Caudate nucleus (tissue), 63 donors: ENCODE measurements at places on chromosomes 6 and 20.

DNA sequence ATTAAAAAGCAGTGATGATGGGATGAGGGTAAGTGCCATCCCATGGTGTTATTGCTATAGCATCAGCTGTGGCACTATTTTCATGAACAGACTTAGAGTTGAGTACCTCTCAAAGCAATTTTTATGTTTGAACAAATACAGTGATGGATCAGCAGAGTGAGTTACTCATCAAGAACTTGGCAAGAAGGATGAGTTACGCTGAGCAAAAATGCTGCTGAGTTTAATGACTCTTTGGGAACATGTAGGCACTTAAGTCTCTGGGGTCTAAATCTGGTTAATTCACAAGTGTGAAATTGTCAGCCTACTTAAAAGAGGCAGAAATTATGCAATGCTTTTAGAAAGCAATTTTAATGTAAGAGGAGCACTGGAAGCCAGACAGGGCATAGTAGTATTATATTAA, 78.5 kb upstream of the AHI1 start:
- DNase-seq: no peak

GRCh38 chr6:167330750-167331149, 5.9 kb downstream of the TTLL2 start:
- DNase-seq: no peak

DNA sequence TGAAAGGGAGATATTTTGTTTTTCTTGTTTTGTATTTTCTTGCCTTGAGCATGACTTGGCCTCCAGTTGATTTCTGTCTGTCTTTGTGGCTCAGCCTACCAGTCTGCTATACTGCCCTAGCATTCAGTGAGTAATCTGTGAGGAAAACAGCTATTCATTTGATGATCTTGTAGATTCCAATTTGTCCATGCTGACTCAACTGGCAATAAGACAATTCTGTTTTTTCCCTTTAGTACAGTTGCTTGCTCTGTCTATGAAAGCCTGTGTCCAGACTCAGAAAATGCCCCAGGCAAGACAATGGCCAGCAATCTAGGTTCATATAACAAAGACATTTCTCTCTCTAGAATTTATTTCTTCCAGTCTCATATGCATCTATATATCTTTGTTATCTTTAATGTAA, 10.9 kb upstream of the SOX4 start:
- DNase-seq: no peak

GRCh38 chr6:86686496-86686895, 250.8 kb upstream of the HTR1E start:
- no peak for DNase-seq

GRCh38 chr20:19981031-19981451, 36.1 kb upstream of the NAA20 start:
- no peak for DNase-seq

- DNase-seq: no peak
These were observed 82.3 kb downstream of the GPX5 start for GRCh38 chr6:28607990-28608389.

DNA sequence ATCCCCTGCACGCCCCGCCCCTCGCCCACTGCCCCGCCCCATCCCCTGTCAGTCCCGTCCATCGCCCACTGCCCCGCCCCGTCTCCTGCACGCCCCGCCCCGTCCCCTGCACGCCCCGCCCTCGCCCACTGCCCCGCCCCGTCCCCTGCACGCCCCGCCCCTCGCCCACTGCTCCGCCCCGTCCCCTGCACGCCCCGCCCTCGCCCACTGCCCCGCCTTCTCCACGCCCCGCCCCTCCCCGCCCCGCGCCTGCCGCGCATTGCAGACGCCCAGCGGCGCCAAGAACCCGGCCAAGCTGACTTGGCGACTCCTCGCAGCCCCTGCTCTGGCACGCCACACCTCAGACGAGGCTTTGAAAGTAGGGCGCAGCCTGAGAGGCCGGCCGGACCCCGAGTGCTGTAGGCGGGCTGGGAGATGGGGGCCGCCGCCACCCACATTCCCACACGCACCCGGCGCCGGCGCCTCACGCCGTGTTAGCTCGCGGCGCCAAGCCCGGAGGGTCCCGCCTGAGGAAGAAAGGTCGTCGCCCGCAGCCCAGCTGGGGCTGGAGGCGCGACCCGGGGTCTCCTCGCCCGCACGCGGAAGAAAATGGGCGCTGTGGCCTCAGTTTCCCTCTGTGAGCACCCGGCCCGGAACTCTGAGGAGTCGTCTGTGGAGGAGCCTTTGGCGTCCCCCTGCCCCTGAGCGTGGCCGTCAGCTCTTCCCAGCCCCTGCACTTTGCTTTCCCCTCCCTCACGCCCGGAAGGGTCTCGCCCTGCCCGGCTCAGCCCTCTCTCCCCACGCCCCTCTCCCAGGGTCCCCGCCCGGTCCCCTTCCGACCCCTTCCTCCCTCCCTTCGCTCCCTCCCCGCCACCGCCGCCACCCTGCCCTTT, at the start of gene RAD21L1:
TSS of gene RAD21L1 (plus strand) at position 262 of the 872 bp plus-strand sequence. CDS start 2,410 bp downstream, outside the sequence.
- DNase-seq: peak; percentile 78

GRCh38 chr6:148625609-148626008, 121.2 kb upstream of the UST start:
- no peak for DNase-seq

DNA sequence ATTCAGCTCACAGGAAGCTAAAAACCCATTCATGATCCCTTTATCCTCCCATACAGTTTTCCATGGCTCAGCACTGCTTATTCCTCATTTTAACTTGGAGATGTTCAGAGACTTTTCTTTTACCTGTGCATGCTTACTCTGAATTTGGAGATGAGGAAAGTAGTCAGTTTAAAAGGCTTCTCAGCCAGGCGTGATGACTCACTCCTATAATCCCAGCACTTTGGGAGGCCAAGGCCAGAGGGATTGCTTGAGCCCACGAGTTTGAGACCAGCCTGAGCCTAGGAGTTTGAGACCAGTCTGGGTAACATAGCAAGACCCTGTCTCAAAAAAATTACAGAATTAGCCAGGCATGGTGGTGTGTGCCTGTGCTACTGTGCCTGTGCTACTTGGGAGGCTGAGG, 30.3 kb upstream of the TMEM217 start:
- no peak for DNase-seq

- DNase-seq: no peak
These were observed 231.1 kb downstream of the SOX4 start for GRCh38 chr6:21824431-21825177.
